ENCODE measurements at places on chromosomes 2 and 18. TPM values are rescaled to one million over a fixed set of nuclear protein-coding genes. Genes with fewer than 3 reads are reported as not detected.

ZBTB7C gene
- polyA plus RNA-seq, result 13.1 TPM

MAP3K19 gene
- 0.20 TPM for polyA plus RNA-seq

INHA gene
- 1.8 TPM for polyA plus RNA-seq

TTR gene
- 15.8 TPM for polyA plus RNA-seq

ASB18 gene
- polyA plus RNA-seq, result 0.17 TPM

TLX2 gene
- not detected for polyA plus RNA-seq

GRCh38 chr2:207138627-207139297, 27.0 kb downstream of the KLF7 start:
- no peak for DNase-seq

DNA sequence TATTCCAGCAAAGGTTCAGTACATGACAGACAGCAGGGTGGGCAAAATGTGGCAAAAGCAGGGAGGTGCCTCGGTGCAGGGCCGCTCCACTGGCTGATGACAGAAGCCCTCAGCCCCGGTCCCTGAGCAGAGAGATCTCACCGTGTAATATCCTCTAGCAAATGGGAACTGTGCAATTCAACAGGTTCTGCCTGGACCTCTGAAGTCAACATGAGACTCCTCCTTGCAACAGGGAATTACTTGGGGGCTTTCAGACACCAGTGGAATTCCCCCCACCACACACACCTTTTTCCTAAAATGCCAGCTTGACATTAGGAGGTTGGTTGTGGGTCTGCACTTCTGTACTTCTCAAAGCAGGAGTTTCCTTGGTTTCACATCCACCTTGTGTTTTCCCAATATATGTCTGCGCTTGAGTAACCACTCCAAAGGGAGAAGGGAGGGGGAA, 50.8 kb downstream of the SPRED2 start:
- no peak for DNase-seq

DNA sequence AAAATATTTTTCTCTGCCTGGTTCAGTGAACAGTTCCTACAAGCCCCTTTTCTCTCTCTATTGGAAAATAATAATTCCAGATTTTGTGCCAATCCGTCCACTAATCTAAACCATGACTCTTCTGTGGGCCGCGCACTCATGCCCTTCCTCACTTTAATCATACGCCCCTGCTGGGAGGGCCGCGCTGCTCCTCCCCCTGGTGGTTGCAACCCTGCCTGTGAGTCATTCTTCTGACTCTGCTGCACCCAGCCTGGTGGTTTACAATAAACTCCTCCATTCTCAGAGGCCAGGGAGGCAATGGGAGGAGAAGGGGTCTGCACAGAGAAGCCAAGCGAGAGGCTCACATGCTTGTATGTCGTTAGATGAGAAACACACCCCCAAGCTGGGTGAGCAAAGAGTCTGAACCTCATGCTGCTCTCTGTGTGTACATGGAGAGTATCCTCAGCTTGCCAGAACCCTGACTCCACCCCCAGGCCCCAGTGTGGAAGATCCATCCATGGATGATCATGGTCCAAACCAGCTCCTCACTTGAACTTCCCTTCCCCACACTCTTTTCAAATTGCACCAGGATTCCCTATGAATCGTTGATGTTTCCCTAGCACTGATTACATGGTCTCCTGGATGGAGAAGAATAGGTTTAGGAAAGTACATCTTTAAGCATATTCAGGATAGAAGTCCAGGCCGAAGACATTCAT, 228.9 kb downstream of the ANKRD30B start:
- DNase-seq, result no peak

DNA sequence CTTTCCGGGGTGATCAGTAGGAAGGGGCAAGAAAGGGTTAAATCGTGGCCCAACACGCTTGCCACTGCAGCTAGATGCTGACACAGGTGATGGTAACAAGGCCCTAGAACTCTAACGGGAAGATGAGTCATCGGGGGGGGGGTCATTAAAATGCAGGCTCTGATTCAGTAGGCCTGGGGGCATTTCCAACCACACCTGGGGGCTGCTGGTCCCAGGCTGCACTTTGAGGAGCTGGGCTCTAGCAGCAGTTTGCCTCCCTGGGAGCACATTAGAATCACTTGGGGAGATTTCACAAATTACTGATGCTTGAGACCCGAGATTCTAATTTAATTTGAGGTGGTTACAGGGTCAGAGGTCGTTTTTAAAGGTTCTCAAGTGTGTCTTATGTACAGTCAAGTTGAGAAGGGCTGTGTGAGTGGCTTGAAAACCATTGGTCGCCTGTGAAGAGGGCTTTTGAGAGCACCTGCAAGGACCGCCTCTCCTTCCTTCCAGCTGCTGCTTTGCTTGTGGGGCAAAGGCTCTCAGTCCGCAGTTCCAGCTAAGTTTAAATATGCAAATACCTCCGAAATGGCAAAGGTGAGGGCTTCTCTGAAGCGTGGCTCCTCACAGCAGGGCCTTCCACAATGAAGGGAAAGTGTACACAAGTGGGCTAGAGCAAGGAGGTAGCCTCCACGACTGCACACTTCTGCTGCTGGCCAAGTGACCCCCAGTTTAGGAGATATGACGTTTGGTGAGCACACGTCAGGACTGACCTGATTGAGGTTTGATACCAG, 128.0 kb upstream of the MSH6 start:
- no peak for DNase-seq

GRCh38 chr2:208086029-208086428, 38.3 kb downstream of the CRYGD start:
- no peak for DNase-seq

- no peak for DNase-seq
These were observed 323.1 kb downstream of the RBM43 start for GRCh38 chr2:150938527-150938926.

DNA sequence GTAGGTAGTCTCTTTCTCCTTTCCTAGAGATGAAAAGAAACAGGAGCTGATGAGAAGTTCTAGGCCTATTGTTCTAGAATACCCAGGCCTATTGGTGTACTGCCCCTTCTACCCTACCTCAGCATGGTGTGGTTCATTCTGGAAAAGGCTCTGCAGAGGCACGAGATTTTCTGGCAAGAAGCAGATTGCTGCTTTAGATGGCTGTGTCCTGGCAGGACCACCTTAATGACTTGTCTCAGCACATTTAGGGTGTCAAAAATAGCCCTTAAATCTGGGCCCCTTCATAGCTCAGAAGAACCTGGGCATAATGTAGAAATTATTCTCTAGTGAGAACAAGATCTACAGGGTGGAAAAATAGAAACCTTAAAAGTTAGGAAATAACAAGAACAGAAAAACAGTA, 87.9 kb downstream of the BCL2L11 start:
- DNase-seq, result no peak

DNA sequence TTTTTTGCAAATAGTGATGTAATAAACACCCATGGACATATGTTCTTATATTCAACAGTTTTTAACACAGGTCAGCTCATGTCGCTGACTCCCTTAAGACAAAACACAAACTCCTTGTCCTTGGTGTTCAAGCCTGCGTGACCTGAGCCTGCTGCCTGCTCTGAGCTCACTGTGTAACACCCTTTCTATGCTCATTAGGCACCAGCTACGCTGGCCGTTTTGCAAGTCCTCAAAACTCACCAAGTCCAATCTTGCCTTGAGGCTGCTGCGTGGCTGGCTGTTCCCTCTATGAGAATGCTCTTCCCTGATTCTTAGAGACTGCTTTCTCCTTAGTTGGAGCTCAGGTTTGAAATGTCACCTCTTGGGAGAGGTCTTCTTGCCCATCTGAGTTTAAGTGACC, 100.5 kb upstream of the GLI2 start:
- DNase-seq, result no peak

GRCh38 chr2:241796610-241797138, 12.3 kb upstream of the NEU4 start:
- DNase-seq, result no peak

DNA sequence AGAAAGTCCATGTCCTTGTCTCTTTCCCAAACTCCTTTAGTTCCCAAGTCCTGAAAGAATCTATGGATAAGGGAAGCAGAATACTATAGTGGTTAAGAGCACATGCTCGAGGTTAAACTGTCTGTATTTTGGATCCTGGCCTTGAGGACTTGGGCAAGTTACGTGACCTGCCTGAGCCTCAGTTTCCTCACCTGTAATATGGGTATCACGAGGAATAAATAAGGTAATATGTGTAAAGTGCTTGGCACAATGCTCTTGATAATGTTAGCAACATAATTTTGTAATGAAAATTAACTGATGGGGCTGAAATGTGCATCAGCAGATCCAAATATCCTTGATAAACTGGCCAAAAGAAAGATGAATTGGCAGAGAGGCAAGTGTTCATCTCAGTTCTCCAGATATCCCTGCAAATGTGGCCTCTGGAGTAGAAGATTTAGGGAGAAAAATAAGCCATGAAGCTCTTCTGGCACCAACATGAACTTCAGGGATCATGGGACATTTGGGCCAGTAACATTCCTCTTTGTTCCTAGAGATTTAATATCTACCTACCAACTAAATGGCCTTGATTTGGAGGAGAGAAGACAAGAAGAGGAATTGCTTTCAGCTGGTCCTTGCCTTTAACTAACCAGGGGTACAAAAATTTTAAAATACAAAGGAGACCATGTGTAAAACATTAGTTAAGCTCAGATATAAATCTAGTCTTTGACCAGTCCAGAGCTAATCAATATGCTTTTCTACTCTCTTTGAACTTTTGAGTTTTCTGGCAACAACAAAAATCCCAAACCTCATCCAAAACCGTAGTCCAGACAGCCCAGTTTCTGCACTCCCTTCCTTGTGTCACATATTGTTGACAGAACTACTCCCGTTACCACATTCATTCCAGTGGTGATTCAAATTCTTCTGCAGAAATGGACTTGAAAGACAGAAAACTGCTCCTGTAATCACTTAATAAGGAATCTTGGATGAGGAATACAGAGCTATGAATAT, 52.7 kb upstream of the EML4 start:
- DNase-seq, result no peak

GRCh38 chr2:138572318-138572717, 70.7 kb downstream of the SPOPL start:
- no peak for DNase-seq

- DNase-seq, result no peak
These were observed 78.3 kb downstream of the VWC2L start for GRCh38 chr2:214489181-214489580.

DNA sequence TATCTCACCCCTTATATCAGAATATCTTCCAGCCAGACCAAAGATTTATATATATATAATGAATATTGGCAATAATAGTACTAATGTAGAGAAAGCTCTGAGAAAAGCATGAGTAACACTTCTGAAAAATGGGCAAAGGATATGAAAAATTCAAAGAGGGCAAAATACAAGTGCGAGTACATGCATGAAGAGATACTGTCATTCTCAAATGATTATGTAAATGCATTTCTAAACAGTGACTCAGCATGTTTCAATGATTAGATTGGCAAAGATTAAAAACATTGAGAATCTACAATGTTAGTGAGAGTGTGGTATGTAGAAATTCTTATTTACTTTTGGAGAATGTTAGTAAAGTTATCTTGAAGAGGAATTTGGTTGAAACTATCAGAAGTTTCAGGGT, 118.3 kb upstream of the NEDD4L start:
- no peak for DNase-seq

DNA sequence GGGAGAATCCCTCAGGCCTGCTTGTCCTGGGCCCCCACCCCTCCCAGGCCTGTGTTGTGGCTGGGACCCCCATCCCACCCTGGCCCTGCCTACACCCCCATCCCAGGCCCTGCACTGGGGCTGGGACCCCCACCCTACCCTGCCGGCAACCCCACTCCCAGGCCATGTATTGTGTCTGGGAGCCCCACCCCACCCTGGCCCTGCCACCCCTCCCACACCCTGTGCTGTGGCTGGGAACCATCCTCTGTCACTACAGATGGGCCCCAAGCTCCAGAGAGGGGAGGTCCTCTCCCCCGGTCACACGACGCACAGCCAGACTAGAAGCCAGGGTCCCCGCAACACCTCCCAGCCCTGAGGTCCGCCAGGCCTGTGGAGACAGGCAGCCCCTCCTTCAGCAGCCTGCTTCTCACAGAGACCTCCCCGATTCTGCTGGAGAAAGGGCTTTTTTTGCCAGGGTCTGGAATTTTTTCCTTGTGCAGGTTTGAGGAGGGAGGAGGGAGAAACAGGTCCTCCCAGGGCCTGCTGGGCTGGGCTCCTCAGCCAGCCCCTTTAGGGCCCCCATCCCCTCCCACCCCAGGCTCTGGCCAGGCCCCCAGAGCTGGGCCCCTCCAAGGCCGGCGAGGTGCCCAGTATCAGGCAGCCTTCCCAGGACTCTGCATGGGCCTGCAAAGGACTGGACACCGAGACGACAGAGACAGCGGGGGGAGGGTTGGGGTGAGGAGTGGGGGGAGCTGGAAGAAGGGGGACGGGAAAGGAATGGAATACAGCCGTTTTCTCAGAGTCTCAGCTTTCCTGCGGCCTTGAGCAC, 28.0 kb downstream of the KIF1A start:
- no peak for DNase-seq

DNA sequence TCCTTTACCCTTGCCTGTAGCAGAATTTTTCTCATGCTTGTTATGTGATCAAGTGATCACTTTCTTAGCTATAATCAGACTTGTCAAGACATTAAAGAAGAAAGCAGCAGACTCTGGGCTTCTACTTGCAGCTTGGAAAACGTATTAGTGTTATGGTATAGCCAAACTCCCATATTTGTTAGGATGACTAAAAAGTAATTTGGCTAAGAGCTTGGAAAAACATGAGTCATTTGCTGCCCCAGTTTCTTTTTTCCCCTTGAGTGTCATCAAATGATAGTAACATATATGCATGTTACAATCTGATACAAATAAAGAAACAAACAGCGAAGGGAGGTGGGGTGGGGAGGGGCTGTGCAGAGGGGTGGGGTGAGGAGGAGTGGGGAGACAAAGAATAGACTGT, 155.5 kb downstream of the IKZF2 start:
- no peak for DNase-seq

- DNase-seq, result peak; percentile 27
These were observed 322.9 kb upstream of the KCNJ3 start for GRCh38 chr2:154375579-154375931.

- DNase-seq, result no peak
These were observed 34.2 kb upstream of the PRLH start for GRCh38 chr2:237532160-237532559.

DNA sequence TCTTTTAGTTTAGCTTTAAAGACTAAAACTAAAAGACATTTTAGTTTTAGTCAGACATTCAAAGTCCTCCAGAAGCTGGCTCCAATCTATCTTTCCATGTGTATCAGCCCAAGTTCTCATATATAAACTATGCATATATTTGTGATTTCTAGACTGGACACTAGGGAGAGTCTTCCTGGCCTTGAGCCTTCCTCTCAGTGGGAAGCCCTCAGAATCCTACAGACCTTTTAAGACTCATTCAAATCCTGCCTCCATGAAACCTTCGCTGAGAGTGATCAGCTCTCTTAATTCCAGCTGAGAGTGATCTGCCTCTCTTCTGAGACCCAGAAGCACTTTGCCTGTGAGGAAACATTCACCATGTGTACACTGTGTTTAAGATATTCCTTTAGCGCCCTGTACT, 452.7 kb downstream of the TGIF1 start:
- DNase-seq, result no peak

GRCh38 chr2:230267059-230267458, 41.5 kb downstream of the SP140 start:
- no peak for DNase-seq

GRCh38 chr2:146989741-146990140, 855.1 kb upstream of the ACVR2A start:
- no peak for DNase-seq
